ENCODE measurements at places on chromosomes 3 and 15.

DNA sequence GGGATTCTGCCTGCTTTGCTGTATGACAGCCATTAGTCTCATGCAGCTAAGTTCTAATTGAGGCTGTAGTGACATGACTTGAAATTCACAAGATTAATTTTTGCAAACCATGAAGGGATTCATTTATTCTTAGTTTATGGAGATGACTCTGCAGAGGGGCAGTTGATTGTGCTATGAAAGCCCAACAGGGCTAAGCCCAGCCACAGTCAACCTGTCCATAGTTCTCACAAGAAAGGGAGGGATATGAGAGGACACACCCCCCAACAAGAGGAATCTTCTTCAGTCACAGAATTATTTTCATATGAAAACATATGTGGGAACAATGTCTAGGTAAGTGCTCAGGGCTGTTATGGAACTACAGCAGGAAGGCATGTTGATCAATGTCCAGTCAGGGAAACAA, 61.9 kb upstream of the ABHD17C start:
- no peak for DNase-seq

- no peak for DNase-seq
Measured at GRCh38 chr3:8984526-8984925, 21.3 kb upstream of the RAD18 start.

- no peak for DNase-seq
Measured at GRCh38 chr3:16720367-16720940, 115.2 kb upstream of the DAZL start.

- no peak for DNase-seq
Measured at GRCh38 chr15:91909111-91909510, 55.6 kb downstream of the SLCO3A1 start.

DNA sequence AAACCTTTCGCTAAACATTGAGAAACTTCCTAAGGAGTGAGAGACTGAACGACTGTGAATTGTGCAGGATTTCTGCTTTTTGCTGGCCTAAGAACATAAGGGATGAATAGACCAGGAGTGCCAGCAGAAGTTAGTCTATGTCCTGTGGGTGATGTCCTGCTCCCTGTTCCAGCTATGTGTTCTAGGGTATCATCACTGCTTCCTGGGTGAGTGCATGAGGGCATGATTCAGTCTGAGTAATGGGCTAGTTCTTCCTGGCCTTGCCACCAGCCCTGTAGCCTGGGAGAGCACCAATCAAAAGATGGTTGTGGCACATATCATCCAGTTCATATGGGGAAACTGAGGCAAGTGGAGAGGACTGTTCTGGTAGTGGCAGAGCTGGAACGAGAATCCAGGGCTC, 153.9 kb upstream of the TPM1 start:
- no peak for DNase-seq

DNA sequence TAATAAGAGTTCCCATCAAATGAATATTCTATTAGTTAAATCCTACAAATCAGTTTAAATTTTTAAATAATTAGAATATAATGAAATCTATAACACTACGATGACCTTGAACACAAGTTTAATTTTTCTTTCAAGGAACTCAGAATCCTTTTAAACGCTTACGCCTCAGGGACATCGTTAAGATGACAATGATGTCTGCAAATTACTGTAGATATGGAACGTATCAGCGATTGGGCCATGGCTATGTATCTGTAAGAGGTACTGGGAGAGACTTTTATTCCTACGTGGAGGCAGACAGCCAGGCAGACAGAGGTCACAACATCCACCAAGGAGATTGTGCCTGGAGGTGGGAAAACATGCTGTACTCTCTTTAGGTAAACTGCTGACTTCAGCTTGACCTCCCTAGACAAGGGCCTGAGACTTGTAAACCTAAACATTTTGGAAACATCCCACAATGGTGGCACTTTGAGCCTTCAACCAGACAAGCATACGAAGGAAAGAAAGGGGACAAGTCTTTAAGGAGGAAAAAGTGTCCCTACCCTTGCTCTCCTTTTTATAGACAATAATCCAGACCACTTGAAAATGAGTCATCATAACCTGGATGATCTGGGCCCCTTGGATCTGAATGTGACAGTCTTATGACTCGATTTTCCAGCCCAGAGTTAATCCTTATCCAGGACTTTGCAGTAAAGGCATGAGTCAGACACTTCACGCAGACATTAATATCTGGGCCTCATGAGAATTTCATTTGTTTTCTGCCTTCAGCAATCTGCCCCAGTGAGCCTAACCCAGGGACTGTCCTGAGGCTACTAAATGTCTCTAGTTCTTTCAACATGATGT, 6.8 kb upstream of the LDHAL6B start:
- DNase-seq: peak; percentile 72

GRCh38 chr3:158451405-158452055, 119.5 kb upstream of the MLF1 start:
- DNase-seq: no peak

DNA sequence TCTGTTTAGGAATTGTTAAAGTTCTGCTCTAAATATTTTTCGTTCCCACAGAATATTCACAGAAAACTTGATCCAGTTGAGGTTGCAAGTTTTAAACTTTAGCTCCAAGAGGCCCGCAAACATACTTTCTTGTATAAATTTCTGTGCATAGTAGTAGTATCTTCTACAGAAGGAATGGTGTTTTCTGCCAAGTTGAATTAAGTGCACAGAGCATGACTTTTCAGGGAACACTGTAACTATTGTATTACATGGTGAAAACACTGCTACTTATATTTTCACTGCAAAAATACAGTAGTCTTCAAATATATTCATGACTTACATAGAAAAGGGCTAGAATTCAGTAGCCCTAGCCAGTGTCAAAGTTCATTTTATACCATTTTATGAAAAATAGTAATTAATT, 67.0 kb downstream of the SUCNR1 start:
- no peak for DNase-seq

DNA sequence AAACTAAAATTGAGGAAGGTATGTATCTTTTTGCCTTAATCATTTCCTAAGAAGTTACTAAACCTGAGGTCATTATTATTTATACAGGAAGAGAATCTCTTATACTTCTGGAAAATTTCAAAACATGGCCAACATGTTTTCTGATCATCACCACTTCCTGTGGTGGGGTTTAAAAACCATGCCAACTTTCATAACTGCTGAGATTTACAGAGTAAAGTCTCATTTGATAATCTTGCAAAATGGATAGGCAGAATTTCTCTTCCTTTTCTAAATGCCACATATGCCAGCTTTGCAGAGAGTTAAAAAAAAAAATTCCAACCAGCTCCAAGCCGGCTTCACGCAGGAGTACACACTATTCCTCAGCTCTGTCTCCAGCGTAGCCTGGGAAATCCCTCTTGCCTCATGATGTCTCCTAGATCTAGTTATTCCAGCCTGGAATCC, 124.3 kb upstream of the SPRED1 start:
- no peak for DNase-seq

DNA sequence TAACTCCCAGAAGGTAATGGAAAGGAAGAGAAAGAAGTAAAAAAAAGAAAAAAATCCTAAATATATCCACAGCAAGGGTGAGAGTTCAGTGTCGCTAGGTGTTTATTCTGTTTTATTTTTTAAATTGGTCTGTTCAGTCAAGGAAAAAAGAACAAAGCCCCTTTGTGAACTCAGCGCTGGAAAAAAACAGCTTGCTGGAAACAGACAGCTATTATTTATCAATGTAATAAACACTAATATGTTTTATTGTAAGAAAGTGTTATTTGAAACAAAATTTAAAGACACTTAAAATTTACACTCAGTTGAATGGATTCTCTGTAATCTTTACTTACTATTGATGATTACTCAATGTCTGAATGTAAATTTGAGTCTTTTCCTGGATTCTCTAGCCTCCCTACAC, 32.3 kb upstream of the LEKR1 start:
- no peak for DNase-seq

- DNase-seq: peak; percentile 65
Measured at GRCh38 chr3:51799879-51800749, 21.1 kb upstream of the IQCF6 start.

DNA sequence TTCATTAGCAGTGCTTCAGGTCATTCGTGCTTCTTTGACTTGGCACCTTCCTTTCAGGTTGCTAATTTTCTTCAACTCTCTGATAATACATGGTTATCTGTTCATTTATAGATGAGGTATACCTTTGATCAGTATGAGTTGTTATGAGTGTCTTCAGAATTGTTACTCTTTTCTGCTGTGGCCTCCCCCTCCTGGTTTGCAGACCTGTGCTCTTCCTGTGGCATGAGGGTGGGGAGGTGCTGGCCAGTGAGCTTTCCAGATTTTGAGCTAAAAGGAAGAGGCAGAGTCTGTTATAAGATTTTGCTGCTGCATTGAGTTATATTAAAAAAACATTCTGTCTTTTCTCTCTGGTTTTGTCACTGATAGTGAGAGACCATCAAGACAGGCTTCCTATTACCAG, 30.8 kb upstream of the GOLGA6L9 start:
- DNase-seq: no peak

GRCh38 chr15:25250906-25251622, 187.8 kb downstream of the UBE3A start:
- no peak for DNase-seq

DNA sequence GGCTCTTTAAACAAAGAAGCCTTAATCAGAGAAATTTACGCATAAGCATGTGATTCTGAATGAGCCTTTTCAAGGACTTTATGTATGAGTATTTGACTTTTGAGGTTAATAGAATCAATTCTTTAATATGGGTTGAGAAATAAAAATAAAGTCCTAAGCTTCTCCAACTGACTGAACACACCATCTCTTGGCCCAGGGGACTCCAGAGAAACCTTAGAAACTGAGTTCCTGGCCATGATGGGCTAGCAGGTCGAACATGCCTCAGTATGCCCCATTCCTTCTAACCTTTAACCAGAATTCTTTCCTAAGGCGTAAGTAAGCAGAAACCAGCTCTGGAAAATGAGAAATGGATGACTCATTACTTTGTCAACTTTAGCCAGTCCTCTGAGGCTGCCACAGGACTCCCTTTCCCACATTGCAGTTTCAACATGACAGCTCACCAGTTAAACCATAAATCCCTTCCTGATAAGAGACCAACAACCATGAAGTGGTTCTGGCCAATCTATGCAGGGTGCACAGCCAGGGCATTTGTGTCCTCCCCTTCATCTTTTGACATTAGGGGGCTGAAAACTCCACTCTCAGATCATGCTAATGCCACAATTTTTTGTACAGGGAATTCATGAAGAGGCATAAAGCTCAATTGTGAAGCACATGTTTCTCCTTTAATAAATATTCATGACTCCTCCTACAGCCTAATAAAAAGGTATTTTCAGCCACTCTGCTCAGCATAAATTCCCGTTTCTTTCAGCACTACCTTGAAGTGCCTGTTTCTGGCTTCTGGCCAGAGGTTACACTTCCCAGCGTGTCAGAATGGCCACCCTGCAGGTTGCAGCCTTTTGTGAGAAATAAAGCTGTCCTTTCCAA, 33.3 kb downstream of the TM4SF18 start:
- DNase-seq: peak; percentile 95

- DNase-seq: peak; percentile 5
Measured at GRCh38 chr3:52742418-52743041, 28.2 kb downstream of the NEK4 start.

- no peak for DNase-seq
Measured at GRCh38 chr3:107782054-107782453, 259.3 kb downstream of the BBX start.

DNA sequence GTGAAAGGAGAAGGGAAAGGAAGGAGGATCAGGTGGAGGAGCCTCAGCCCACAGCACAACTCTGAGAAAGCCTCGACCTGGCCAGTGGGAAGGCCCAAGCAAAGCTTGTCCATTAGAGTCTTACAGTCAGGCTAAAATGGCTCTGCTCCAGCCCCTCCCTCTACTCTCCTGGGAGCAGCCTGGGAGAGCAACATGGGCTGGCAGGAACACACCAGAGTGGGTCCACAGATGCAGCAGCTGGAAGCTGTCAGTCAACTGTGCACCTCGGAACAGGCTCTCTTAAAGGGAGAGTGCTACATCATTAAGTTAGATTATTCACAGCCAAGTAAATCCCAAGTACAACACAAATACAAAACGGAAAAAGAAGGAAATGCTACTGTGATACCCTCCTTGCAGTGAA, 98.0 kb upstream of the LIMD1 start:
- no peak for DNase-seq

DNA sequence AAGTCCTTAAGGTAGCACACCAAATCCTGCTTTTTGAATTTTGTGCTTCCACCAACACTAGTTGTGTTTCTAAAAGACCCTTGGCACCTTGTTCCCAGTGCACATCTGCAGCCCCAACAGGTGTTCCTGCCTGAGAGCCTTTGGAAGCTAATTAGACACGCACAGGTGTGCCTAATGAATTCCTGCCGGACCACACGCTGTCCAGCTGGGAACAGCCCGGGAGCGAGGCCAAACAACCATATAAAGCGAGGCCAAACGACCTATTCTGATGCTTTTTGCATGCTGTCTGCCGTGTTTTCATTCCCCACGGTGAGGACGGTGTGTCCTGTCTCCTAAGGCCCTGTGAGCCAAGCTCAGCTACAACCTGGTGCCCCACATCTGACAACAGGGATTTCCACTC, 99.5 kb downstream of the ATG7 start:
- DNase-seq: no peak

DNA sequence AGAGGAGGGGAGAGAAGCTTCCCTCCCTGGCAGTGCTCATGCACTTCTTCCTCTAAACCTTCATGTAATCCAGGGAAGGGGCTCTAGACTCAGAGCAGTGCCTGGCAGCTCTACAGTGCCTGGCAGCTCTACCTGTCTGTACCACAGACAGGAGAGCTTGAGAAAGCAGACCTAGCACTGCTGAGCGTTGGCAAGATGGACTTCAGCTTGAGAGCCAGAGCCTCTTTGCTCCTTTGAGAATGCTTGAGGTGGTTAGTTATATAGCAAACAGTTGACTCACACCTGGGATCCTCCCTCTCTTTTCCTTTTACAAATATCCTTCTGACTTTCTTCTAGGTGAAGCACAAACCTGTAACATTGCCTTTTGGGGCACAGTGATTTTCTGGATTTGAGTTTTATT, 20.9 kb downstream of the FBXO22 start:
- DNase-seq: no peak

- no peak for DNase-seq
Measured at GRCh38 chr3:72223116-72223515, 438.2 kb upstream of the PROK2 start.

GRCh38 chr3:44509393-44509921, 32.0 kb upstream of the ZNF445 start:
- peak; percentile 2 for DNase-seq

GRCh38 chr15:69096626-69097025, 63.8 kb upstream of the GLCE start:
- DNase-seq: no peak

DNA sequence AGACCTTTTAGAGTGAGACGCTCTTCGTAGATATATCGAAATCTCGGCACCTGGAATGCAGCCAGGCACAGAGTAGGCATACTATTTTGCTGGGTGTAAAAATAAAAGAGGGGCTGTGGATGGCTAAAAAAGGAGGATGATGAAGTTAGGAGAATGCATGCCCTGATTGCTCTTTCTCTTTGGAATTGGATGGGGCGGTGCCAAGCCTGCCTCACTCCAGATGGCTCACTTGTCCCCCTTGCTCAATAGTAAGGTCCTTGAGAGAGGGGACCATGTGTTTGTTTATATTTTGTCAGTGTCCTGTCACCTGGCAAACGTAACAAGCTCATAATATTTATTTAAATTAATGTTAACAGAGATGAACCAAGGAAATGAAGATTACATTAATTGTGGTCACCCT, 33.0 kb downstream of the SNRK start:
- DNase-seq: no peak

Data from LoVo (cell line).